ENCODE measurements at places on chromosomes 16 and 17.

- DNase-seq: no peak
Measured at GRCh38 chr16:29738514-29738913, 7.3 kb downstream of the C16orf54 start.

- DNase-seq: no peak
Measured at GRCh38 chr17:29616300-29617048, 6.2 kb downstream of the CORO6 start.

DNA sequence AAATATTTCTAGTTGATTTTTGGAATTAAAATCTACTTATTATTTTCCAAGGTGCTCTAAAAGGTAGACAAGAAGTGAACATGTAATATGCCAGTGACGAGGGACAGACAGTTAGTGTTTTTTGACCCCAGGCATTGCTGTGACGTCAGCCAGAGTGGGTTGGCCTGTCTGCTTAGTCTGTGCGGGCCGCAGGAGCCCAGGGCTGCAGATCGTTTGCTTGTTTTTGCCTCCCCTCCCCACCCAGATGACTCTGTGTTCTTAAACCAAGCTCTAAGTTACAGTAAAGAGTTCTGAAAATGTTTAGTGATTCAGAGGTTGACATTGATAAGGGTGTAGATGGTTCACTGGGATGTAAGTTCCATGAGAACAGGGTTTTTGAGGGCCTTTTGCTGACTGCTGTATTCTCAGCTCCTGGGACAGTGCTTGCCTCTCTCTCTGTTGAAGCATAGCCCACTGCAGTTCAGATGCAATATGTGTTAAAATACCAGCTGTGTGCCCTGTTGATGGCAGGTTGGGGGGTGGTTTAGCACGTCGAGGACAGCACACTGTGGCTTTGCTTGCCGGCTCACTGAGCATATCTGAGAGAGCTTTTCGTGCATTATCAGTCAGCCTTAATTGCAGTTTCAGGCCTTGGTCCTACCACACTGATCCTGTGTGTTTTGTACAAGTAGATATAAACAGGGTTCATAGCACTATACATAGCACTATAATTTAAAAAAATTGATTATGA, 64.8 kb downstream of the SEC14L1 start:
- DNase-seq: no peak

- no peak for DNase-seq
Measured at GRCh38 chr17:7477392-7478275, 1.8 kb downstream of the ZBTB4 start.

DNA sequence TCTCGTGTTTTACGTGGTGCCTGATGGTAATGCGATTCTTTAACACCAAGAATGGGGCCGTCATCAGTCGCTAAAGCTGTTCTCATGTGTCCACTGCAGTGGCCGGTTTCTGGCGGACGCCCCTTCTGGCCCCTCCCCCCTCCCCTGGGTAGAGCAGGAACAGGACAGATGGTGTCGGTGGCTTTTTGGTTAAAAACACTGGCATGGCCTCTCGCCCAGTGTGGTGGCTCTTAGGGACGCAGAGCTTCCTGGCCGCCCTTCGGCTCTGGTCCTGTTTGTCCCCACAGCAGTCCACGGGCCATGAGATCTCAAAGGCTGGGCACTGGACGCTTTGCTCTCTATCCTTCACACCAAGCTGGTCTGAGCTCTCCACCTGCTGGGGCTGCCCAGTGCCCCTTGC, 151.8 kb downstream of the BANP start:
- no peak for DNase-seq
